ENCODE measurements at places on chromosomes 12 and 14. TPM values are rescaled to one million over a fixed set of nuclear protein-coding genes. Genes with fewer than 3 reads are reported as not detected.

DNA sequence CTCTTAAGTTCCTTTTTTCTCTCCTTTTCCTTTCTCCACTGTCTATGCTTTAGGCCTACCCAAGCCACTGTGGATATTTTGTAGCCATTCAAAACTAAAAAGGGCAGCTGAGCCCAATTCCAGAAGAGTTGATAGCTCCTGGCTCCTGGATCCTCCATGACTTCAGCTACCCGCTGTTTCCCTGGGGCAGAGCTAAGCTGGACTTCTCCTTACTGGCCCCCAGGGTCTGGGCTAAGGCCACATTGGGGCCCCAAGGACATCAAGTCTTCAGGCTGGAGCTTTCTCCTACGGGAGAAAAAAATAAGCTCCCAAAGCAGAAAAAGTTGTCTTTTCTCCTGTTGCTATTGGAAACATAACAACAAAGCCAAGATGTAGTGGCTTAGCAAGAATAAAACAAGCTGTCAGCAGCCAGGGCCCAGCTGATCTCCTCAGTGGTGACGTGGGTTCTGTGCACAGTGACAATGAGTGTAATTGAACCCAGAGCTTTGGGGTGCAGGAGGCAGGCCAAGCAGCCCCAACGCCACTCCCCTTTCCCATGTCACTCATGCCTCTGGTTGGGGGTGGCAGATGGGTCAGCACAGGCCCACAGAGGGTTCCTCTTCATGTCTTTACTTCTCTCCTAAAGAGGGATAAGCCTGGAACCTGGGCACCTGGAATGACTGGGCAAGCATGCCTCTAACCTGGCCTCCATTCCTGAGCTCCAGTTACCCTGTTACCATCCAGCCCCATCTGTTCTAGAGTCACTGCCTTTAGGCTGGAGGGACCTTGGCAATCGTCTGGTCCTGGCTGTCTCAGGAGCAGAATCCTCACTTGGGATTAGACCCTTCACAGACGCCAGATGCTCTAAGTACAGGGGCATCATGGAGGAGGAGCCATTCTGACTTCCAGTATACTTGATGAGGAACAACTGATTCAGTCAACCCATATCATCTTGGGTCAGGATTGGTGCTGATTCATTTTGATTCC lies 171.2 kb downstream of the ZFP36L1 start:
- DNase-seq, result no peak

DNA sequence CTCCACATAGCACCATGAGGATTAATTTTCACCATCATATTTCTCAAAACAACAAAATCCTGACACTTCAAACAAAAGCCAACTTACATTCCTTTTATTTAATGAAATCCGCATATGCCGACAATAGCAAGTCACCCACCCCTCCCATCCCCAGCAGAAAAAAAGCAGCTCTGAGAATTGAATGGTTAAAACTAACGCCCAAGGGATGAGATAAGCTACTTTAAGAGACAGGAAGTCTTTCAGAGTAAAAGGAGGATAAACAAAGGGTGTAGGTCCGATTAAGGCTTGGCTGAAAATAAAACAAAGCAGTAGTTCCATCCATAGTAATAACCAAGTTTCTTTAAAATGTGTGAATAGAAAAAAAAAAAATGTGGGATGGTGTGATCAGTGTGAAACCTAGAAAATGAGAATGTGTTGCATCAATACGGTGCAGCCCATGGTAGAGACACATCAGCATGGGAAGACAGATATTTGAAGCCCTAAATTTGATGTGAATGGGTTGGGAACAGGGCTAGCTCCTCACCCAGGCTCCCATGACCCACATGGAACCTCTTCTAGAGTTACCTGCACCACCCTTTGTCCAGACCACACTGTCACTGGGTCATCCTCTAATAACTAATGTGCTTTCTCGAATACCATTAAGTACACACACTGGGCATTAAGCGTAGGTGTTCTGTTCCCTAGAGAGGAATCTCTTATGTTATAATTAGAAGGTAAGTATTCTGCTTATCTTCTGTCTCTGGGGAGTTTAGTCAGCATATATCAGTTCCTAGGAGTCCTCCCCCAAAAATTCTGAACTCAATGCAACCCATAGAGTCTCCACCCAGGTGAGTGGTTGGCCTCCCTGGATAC lies 31.7 kb downstream of the RTRAF start:
- DNase-seq, result no peak

Gene KLRC4
- not detected for total RNA-seq

DNA sequence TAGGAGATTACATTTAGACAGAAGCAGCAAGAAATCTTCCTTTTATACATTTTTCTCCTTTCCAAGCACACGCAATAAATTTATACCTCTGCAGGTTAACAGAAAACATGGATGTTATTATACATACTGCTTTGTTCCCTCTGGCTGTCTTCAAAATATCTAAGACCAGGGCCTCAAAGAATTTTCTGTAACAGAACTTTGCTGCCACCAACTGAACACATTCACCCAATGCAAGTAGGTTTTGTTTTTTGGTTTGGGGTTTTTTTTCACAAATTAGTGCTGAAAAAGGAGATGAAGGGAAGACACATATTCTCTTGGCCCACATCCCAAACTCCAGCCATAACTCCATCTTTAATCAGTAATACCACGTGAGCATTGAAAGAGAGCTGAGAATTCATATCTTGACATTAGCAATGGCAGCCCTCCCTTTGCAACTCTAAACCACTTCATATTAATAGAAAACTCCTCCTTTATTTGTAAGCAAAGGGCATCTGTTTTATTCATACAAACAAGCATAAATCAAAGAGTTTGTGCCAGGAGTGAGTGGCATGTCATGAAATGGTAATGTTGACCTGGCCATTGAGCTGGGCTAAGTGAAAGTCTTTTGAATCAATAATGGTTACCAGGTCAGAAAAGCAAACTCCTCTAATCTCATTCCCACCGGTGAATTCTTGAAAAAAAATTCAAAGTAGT lies 150.8 kb upstream of the FSCB start:
- peak; percentile 6 for DNase-seq

- DNase-seq, result no peak
Observed at GRCh38 chr12:47892819-47893218, 12.0 kb downstream of the VDR start.

Gene TRAF3
- total RNA-seq, result 14.0 TPM

Gene DACT1
- 1.7 TPM for total RNA-seq

- DNase-seq, result no peak
Observed at GRCh38 chr12:1122786-1123185, 131.8 kb downstream of the ERC1 start.

- DNase-seq, result peak; percentile 62
Observed at GRCh38 chr14:90698379-90698869, 117.8 kb downstream of the TTC7B start.

DNA sequence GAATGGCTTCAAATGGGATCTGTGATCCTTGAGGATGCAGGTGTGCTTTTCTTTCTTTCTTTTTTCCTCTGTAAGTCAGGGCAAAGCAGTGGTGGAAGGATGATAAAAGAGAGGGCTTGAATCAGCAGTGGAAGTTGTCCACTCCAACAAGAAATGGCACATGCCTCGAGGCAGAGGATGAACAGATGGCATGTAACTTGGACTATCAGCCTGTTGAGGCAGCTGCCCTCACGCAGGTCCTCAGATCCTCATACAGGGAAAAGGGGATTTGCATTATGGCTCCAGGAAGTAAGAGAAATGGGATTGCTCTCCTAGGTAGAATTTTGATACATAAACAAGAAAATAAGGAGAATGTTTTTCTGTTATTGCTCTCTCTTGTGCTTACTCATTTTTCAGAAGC lies 368.0 kb downstream of the FUT8 start:
- no peak for DNase-seq

Gene BCL2L14
- not detected for total RNA-seq

DNA sequence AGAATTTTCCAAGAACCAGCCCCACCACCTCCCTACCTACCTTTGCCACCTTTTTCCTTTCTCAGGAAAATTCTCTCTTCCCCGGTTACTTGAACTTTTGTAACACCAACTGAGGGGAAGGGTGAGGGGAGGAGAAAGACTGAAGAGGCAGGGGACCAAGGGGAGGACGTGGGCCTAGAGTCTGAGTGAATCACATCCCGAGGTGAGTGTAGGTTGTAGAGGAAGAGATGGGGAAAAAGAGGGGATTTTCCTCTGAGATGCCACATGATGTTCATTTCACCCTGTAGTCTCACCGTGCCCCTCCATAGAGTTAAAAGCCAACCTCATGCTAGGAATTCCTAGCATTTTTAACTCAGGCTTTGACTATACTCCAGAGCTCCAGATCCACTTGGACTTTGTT lies 311.8 kb downstream of the RPAP3 start:
- DNase-seq, result peak; percentile 41

DNA sequence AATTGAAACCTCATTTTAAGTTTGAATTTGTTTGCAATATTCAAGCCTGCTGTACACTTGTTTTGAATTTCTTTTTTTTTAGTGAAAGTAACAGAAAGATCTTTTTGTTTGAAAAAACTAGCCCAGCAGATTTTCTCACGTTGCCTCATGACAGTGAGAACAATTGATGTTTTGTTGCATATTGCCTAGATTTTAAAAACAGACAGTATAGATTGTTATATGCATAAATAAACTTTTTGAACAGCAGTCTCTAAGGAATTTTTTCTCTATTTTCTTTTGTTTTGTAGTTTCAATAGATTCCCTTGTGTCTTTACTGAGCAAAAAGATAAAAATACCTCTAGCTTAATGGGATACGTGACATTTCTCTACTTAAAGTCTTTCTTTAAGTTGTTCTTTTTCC lies 15.4 kb downstream of the OR6C6 start:
- no peak for DNase-seq

GRCh38 chr12:118354903-118355302 lies 17.8 kb downstream of the TAOK3 start:
- no peak for DNase-seq

GRCh38 chr14:106094654-106095189 lies 568.3 kb downstream of the TMEM121 start:
- DNase-seq, result peak; percentile 26

DNA sequence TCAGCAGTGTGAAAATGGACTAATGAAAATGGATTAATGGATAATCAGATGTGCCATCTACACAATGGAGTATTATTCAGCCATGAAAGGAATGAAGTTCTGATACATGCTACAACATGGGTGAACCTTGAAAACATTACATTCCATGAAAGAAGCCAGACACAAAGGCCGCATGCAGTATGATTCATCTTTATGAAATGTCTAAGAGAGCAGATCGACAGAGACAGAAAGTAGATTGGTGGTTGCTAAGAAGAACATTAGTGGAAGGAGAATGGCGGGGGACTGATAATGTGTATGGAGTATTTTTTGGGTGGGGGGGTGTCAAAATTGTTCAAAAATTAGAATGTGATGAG lies 47.3 kb downstream of the PRKAB1 start:
- peak; percentile 14 for DNase-seq

DNA sequence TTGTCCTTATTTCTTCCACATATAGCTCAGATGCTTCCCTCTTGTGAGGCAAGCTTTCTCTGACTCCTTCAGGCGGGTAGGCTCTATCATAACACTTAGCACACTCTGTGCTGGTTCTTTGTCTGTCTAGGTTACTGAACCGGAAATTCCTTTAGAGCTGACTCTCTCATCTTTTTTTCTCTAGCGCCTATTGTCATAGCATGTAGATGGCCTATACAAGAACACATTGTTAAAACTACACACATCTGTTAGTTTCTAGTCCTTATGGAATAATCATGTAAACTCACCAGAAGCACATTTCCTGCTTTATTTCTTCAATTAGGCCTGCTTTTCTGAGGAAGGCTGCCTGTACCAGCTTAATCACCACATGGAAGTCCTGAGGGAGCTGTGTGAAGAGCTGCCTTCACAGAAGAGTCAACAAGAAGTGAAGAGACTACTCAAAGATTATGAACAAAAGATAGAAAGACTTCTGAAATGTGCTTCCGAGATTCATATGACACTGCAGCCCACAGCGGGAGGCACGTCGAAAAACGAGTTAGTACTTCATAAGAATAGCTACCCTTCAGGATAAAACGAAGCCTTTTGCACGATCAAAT lies 143.9 kb downstream of the SYNE2 start:
- no peak for DNase-seq

- DNase-seq, result no peak
Observed at GRCh38 chr12:106583242-106584103, 669 bp downstream of the RFX4 start.

GRCh38 chr12:64127811-64128210 lies 94.3 kb downstream of the KICS2 start:
- no peak for DNase-seq

DNA sequence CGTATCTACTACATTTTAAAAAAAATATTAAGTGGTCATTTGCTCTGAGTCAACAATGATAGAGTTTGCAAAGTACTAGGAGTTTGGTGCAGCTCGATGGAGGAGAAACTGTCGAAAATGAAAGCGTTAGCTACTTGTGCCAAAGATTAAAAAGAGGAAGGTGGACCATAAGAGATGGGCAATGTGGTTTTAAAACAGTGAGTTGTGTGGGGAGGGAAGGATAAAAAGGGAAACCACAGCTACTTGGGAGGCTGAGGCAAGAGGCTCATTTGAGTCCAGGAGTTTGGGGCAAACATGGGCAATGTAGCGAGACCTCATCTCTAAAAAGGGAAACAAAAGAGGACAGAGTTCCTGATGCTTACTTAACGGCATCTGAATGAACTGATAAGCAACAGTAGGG lies 18.2 kb upstream of the STRAP start:
- no peak for DNase-seq

Gene PIWIL1
- total RNA-seq, result not detected

Gene ATL1
- total RNA-seq, result 15.8 TPM

DNA sequence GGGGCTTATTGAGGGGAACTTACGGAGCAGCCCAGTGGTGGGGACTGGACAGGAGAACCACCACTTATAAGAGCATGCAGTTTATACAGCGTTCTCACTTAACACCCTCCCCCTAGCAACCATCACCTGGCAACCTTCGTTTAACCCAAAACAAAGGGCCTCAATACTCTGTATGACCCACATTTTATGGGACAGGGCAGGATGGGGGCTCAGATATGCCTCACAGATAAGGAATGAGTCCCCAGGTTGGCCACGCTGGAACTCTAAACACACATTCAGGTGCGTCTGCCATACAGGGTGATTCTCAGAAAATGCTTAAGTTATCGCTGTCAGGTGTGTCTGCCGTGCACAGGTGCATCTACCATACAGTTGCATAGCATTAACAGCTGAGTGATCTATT lies 99.2 kb downstream of the GCH1 start:
- no peak for DNase-seq

Gene CRIP2
- 195 TPM for total RNA-seq

- no peak for DNase-seq
Observed at GRCh38 chr12:118050972-118051910, 9.7 kb downstream of the WSB2 start.

DNA sequence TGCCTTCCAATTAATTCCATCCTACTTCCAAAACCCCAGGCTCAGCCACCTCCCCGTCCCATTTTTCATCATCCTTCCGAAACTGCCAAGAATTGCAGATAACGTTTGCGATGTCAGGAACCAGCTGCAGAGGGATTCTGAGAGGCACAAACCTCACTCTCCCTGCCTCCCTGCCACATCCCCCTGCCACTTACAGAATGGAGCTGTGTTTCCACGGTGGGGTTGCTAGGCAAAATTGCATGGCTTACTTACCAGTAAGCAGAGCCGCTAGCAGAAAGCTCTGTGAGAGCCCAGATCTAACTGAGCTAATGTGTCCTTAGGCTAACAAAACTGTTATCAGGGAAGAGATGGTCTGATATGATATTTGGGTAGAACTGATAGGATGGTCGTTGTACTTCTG lies 127.4 kb downstream of the KCNK10 start:
- DNase-seq, result no peak

- DNase-seq, result peak; percentile 30
Observed at GRCh38 chr12:102702447-102703114, 214.5 kb downstream of the PAH start.

- no peak for DNase-seq
Observed at GRCh38 chr12:90896821-90897220, 58.2 kb downstream of the CCER1 start.
